ENCODE measurements at places on chromosomes 12 and 14.

DNA sequence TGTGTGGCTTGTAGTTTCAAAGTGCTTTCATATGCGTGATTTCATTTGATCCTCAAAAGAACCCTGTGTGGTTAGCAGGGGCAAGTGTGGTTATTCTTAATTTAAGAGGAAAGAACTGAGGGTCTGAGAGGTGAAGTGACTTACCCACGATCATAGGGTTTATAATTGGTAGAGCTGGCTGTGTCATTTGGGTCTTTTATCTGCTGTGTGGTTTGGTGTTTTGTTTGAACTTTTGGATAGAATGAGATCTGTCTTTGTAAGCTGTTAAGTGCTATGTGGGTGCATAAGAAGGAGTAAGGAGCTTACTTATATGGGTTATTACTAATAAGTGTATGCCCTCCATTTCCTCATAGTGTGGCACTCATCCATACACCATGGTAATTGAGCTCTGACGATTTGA lies 190.0 kb downstream of the CACNA1C start:
- DNase-seq, result no peak

DNA sequence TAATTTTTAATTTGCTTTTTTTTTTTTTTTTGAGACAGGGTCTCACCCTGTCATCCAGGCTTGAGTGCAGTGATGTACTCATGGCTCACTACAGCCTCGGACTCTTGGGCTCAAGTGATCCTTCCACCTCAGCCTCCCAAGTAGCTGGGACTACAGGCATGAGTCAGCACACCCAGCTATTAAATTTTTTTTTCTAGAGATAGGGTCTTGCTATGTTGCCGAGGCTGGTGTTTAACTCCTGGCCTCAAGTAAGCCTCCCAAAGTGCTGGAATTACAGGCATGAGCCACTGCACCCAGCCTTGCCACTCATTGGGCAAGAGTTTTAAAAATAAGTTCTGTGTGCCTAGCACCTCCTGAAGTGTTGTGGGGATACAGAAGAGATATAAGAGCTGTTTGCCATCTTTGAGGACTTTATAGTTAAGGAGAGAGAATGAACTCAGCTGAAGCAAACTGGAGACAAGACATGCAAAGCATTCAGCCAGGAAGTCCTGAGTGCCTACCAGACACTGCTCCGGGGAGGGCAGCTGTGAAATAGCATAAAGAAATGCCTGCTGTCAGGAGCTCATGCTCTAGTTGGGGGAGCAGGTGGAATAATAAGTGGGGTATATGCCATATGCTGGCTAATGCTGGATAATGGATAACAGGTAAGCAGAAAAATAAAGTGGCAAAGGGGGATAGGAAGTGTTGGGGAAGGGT lies 15.0 kb upstream of the EMP1 start:
- no peak for DNase-seq

DNA sequence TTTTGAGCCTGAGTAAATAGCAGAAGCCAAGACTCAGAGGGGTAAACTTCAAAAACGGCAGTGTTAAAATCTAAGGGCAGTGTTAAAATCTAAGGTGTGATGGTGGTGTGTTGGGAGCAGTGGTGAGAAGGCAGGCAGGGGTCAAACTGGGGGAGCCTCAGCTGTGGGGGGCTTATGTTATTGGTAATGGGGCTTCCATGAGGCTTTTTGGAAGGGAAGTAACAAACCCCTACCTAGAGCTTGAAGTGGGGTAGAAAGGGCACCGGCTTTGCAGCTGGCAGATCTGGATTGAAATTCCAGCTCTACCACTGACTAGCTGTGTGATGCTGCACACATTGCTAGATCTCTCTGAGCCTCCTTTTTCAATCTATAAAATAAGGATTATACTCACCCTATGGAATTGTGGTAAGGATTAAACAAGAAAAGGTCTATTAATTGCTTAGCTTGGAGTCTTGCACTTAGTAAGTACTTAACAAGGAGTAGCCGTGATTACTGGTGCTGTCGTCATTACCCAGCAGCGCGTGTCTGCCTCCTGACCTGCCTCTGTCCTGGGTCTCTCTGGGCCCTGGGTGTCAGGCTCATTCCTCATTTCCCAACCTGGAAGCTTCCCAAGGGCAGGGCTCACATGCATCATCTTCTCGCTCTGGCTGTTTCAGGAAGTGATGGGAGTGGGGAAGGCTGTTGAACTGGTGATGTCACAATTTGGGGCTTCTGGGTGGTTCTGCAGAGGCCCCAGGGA lies 18.5 kb upstream of the KRT80 start:
- no peak for DNase-seq

GRCh38 chr14:69473946-69474345 lies 10.6 kb upstream of the PLEKHD1 start:
- DNase-seq, result no peak

DNA sequence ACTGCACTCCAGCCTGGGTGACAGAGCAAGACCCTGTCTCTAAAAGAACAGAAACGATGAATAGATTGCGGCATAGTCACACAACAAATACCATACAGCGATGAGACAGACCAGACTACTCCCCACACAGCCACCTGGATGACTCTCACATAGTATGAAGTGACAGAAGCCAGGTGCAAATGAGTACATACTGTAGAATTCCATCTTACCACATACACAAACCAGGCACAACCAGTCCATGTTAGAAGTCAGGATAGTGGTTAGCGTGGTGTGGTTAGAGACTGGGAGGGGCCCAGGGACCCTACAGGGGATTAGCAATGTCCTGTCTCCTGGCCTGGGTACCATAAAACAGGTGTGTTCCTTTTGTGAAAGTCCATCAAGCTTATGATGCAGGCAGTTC lies 53.8 kb downstream of the FAM222A start:
- no peak for DNase-seq

DNA sequence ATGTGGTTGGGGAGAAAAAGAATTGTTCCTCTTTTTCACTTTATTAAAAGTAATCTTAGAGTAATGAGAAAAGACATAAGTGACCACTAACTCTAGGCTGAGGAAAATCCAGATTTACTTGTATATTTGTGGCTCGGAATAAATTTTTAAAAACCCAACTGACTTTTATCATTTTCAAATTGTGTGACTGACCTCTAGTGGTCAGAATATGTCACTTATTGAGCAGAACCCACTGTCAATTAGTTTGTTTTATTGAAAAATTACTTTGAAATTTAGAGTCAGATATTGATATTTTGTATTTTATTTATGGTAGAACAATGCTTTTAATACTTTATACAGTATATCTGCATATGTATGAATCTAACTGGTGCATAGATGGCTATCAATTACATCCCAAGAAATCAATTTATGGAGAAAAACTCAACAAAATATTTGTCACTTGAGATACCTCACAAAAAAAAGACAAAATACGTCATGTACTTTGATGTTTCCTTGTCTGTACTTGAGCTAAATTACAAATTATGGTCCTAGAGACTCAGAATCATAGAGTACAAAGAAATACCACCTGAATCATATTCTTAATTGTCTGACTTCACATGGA lies 229.4 kb downstream of the CNTN1 start:
- no peak for DNase-seq

DNA sequence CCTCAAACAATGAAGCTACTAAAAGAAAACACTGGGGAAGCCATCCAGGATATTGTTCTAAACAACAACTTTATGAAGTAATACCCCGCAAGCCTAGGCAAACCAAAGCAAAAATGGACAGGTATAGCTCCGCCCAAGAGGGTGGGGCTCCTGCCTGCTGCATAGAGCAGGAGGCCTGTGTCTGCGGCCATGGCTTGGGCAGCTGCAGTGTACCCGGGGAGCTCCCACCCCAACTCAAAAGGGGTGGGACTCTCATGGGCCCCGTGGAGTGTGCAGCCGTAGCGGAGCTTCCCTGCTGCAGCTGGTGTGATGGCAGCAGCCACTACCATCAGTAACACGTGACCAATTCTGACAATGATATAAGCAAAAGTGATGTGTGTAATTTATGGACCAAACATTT lies 264.2 kb upstream of the KITLG start:
- no peak for DNase-seq

DNA sequence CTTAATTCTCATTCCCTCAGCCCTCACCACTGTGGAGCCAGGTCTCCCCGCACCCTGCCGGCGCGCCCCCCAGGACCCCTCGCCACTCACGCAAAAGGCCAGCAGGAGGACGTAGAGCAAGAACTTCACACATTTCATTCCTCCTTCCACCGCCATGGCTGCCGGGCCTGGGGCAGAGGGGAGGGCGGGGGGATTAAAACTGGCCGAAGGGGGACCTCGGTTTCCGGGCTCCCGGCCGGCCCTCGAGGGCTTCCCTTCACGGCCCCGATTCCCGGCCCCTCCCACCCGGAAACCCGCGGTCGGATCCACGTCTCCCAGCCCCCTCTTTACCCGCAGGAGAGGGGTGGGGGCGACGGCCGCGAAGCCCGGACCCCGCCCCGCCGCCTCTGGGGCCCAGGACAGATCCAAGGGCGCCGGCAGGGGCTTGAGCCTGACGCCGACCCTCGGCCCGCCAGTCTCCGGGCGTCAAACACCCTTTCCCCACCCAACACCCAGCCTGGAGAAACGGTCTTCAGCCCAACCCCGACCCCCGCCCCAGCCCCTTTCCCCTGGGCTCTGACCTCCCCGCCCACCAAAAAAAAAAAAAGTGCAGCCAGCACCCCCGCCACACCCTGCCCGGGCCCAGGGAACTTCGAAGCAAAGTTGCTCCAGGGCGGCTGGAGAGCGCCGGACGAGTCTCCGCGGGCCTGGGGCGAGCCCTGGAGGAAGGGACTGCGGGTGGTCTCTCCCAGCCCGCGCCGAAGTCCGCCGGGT lies 447 bp downstream of the CD63 start:
- no peak for DNase-seq

GRCh38 chr14:54848910-54849309 lies 53.7 kb downstream of the GCH1 start:
- DNase-seq, result no peak

GRCh38 chr12:50056639-50056976 lies 788 bp upstream of the ASIC1 start:
- DNase-seq, result no peak

DNA sequence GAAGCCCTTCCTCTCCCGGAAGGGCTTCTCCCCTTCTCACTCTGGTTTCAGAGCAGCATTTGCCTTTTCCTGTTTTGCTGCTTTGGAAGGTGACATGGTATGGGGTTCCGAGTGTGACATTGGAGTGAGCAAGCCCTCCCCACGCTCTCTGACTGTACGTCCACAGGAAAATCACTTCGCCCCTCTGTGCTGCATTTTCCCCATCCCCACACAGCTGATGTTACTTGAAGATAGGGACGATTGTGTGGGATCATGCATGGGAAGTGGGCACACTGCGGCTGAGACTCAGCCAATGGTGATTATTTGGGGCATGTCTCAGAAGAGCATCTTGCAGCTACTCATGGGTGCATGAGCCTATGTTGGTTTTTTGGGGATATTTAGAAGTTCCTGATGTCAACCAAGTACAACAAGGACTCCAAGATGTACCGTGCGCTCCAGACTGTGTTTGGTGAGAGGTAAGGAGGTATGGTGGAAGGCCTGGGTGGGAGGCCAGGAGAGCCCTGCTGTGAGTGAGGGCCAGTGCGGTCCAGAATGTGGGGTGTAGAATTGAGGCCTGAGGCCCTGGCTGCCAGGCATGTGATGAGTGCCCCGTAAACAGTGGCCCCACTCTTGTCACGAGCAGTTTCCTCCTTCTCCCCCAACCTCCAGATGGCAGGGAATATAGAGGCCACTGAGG lies 15.1 kb downstream of the CYP46A1 start:
- DNase-seq, result no peak

DNA sequence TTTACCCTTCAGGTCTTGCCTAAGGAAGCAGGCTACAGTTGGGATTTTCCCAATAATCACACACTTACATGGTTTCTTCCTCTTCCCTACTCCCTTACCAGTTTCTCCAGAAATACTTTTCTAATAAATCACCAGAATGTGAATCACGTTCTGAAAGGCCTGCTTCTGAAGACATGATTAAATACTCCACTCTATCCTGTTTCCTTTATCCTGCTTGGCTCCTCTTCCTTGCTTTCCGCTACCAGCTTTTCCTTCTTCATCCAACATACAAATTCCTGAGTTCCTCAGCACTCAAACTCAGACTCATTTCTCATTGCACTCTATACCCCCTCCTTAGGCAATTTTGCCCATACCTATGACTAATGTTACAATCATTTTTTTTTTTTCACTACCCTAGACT lies 118.3 kb downstream of the MGAT4C start:
- DNase-seq, result peak; percentile 4

- no peak for DNase-seq
Observed at GRCh38 chr12:124603831-124604251, 36.4 kb upstream of the NCOR2 start.

DNA sequence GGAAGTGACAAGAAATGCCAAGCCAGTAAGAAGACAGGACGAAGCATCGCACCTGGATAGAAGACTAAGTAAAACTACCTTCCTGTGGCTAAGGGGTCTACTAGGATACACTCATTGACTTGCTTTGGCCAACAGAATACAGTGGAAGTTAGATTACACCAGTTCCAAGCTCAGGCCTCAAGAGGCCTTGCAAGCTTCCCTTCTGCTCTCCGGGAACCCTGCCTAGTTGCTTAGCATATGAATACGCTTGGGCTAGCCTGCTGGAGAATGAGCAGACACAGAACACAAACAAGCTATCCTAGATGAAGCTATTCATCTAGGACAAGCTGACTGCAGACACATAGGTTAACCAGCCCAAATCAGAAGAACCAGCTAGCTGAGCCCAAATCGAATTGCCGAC lies 97.0 kb downstream of the DPF3 start:
- no peak for DNase-seq

DNA sequence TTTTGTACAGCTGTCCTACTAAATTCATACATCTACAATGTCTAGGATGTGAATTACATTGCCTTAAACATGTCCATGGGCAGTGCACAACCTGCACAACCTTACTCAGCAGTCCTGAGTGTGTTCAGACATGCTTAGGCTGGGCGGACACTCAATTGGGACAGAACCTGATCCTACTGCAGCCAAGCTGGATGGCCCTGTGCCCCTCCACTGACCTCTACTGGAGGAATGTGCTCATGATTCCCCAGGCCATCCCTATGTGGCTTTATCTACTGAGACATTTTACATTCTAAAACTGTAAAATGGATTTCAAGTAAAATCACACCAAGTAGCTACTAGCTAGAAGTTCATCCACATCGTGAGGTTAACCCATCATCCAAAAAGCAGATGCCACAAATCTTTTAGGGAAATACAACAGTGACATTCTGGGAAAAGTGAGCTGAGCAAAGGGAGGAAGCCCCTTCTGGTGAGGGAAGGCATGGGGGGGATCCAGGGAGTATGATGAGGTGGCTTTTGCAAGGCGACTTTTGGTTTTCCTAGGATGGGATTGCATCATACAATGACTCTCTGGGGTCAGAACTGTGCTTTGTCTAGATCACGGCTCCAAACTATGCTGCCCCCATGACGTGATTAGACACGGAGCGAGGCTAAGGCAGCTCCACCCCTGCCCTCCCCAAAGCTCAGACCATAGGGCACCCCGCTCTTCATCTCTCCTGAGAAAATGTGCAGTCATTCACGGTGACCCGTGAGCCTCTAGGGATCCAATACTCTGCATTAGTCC lies 911.7 kb upstream of the TMEM132C start:
- no peak for DNase-seq

GRCh38 chr14:103520269-103520656 lies 2.4 kb downstream of the CKB start:
- no peak for DNase-seq

GRCh38 chr14:91416744-91417119 lies 888 bp downstream of the CCDC88C start:
- DNase-seq, result no peak

GRCh38 chr12:20625531-20625930 lies 69.6 kb upstream of the SLCO1C1 start:
- DNase-seq, result no peak

- DNase-seq, result no peak
Observed at GRCh38 chr12:30816742-30817465, 62.2 kb upstream of the CAPRIN2 start.

Data from AG09309 (cell line).